Hindlimb muscle (tissue), 1 donor: ENCODE measurements at places on chromosomes 12 and 14. TPM values are rescaled to one million over a fixed set of nuclear protein-coding genes. Genes with fewer than 3 reads are reported as not detected.

DNA sequence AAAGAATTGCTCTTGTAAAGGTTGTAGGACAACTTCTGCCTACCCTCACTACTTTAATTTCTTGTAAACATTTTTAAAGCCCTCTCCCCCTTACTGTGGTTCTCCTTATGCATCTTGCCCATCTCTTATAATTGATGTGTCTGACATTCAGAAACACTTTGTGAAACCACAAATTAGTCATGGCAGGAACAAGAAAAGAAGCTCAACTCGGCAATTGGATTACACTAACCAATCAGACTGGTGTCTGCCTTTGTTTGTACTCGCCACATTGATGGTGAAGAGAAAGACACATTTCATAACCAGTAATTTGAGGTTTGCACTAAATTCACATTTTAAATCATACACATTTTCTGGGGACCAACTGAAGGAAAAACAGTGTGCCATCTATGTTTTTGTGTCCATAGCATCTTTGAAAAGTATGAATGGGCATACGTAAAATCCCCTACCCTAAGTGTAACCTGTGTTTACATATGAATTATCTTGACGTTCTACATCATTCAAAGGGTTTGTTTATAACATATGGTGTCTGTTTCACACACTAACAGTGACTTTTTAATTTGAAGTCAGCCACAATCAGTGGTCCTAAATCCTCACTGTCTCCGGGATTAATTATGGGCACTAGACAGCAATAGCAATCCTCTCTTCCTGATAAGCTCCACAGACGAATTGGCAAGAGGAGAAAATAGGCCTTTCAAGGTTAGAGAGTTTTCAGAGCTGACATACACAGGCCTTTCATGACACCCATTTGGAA, 49.9 kb downstream of the OTX2 start:
- no peak for DNase-seq

The OR4E2 gene
- polyA plus RNA-seq = not detected

DNA sequence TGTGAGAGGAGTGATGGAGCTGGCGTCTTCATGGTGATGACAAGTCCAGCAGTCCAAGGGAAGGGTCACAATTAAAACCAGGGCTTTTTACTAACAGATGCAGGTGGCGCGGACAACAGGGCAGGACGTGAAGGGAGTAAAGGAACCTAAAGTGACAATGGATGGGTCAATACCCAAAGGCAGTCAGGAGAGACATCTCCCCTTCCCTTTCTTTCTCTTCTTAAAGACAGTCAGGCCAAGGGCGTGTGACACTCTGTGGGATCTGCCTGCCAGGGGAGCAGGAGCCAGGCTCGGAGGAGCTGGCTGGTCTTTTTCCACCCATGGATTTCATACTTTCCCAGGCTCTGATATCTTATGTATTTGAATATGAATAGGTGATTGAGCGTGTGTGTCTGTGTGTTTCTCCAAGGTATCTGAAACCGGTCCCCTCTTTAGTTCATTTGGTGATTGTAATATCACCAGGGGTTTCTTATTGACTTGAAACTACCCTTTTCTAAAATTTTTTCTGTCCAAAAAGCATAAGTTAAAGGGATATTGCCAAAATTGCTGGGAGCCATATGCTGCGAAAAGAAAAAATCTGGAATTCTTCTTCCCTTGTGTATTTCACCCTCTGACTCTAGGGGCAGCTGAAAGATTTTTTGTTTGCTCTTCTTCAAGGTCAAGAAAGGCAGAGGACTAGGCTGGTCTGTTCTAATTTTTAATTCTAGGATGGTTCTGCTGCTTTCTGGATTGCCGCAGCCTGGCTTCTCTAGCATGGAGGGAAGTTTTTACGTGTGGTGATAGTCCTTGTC, 61.8 kb downstream of the FBXL14 start:
- DNase-seq = no peak

The KLHDC1 gene
- 6.0 TPM for polyA plus RNA-seq

The MAP3K12 gene
- 18.4 TPM for polyA plus RNA-seq

The GPN3 gene
- 24.3 TPM for polyA plus RNA-seq

DNA sequence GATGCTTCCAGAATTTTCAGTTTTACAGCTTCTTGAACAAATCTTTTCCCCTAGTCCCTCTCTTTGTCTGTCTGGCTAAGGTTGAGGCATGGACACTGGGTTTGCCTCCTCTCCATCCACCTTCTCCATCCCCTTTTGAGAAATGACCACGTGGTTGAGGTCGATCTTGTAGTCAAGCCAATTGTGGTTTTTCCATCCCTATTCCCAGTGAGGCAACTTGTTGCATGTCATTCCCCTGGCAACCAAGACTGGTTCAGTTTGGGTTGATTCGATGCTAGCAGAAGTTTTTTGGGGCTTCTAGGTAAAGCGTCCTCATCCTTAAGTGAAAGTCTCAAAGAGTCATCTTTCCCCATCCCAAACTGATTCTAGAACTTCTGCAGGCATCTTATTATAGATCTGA, 300.8 kb downstream of the APAF1 start:
- no peak for DNase-seq

The KRT85 gene
- not detected for polyA plus RNA-seq

The SDR9C7 gene
- 0.36 TPM for polyA plus RNA-seq

The MEG3 gene
- 6,647 TPM for polyA plus RNA-seq

The OR10AD1 gene
- not detected for polyA plus RNA-seq

- DNase-seq = no peak
These were observed 1961.8 kb upstream of the FLRT2 start for GRCh38 chr14:83568141-83568540.

GRCh38 chr12:21559855-21560569, 33.9 kb downstream of the SPX start:
- DNase-seq = no peak

DNA sequence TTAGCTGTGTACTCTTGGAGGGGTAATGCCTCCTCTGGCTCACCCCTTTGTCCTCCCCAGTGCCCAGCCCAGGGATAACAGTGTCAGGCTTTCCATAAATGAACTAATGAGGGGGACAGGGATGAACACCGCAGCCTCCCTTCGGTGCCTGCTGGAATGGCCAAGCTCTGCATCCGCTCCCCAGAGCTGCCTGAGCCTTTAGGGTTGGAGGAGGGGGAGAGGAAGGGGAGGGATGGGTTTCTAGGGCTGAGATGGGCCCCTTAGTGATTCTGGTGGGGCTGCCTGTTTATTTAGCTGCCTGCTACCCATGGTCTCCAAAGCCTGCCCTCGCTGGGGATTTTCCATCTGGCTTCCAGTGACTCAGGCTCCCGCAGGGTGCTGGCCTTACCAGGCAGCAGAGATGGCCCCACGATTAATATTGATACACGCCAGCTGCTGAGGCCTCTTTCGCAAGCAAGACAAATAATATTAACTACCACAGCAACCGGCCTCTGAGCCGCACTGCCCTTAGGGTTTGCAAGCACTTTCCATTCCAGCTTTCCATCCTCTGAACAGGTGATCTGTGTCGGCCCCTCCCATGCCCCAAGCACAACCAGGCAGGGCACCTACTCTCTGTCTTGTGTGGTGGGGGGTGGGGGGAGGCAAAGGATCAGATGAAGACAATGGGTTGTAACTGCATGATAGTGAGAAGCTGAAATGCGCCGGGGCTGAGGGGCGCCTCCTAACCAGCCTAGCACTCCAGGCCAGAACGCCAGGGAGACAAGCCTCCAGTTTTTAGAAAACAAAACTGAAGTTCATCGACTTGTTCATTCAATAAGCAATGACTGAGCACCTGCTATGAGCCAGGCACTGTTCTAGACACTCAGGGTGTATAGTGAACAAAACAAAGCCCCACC, 56.7 kb downstream of the C14orf132 start:
- no peak for DNase-seq

GRCh38 chr12:109110988-109111495, 5.3 kb upstream of the ACACB start:
- DNase-seq = peak; percentile 91

DNA sequence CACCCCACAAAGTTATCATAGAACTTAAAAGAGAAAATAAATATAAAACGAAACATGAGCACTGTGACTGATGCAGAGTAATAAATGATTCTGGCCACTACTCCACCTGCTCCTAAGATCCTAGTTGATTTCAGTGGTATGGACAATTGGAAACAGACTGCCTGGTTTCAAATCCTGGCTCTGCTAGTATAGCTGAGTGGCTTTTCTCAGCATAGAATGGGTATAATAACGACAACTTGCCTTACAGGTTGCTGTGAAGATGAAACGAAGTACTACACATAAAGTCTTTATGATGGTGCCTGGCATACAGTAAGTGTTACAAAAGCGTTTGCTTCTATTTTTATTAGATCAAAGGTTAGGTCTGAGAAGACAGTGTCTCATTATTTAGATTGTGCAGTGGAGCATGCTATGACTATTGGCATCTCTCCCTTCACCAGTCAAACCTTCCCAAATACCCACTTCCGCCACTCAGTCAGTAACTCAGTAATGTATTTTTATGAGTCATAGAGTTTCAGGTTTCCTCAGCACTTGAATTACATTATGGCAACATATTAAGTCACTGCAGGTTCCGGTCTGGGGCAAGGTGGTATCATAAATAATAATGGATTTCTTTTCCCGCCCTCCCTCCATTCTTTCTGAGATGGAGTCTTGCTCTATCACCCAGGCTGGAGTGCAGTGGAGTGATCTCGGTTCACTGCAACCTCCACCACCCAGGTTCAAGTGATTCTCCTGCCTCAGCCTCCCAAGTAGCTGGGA, 29.7 kb upstream of the NR2C1 start:
- no peak for DNase-seq

- DNase-seq = no peak
These were observed 27.6 kb downstream of the EVL start for GRCh38 chr14:100092832-100093231.

The MYO1H gene
- 0.25 TPM for polyA plus RNA-seq

The CCDC197 gene
- 0.32 TPM for polyA plus RNA-seq

DNA sequence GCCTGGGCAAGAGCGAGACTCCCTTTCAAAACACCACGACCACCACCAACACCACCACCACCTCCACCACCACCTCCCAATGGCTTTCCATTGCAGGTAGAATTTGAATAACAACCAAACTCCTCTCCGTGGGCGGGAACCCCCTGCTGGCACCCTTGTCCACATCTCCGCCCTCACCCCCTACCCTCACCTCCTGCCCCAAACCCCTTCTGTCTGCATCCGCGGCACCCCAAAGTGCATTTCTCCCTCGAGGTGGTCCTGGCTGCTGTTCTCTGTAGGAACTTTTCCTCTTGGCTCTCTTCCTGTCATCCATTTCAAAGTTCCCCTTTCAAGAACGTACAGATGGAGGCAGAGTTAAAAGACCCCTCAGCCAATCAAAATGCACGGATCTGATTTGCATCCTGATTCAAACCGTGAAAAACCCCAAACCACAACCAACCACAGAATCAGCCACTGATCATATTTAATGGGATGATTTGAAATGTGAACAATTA, 3.8 kb downstream of the SDSL start:
- no peak for DNase-seq

- no peak for DNase-seq
These were observed 461.1 kb downstream of the LRIG3 start for GRCh38 chr12:58459191-58459590.

The MFAP5 gene
- polyA plus RNA-seq = 89.8 TPM

GRCh38 chr12:94140556-94140955, 7.8 kb upstream of the PLXNC1 start:
- DNase-seq = no peak

The LYZ gene
- polyA plus RNA-seq = 23.4 TPM

GRCh38 chr12:47591795-47592194, 114.0 kb downstream of the RPAP3 start:
- no peak for DNase-seq

The MUCL1 gene
- not detected for polyA plus RNA-seq

The FOXN4 gene
- polyA plus RNA-seq = 0.12 TPM

DNA sequence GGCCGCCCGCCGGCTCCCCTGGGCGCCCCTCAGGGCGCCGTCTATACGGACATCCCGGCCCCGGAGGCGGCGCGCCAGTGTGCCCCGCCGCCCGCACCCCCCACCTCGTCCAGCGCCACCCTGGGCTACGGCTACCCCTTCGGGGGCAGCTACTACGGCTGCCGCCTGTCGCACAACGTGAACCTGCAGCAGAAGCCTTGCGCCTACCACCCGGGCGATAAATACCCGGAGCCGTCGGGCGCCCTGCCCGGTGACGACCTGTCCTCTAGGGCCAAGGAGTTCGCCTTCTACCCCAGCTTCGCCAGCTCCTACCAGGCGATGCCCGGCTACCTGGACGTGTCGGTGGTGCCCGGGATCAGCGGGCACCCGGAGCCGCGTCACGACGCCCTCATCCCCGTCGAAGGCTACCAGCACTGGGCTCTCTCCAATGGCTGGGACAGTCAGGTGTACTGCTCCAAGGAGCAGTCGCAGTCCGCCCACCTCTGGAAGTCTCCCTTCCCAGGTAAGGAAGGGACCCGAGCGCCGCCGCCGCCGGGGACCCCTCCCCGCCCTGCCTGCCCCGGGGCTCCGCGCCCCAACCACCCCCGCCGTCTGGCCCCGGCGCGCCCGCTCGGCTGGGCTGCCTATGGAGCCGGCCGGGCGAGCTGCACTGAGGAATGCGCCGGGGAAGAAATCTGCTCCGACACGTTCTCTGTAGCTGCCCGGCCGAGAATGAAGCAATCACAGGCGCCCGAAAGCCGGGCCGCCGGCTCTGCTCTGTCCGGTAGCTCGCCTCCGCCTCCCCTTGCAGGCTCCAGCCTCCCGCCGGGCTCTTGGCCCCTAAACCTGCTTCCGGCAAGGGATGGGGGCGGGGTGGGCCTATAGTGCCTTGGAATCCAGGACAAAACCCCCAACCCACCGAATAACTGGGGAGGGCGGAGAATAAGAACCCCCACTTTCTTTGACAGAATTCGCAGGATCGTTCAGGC, 794 bp downstream of the HOXC13 start:
- no peak for DNase-seq

The DNAJC22 gene
- polyA plus RNA-seq = 0.39 TPM

The MDM2 gene
- 40.7 TPM for polyA plus RNA-seq

GRCh38 chr12:122862872-122863701, 27.8 kb downstream of the HIP1R start:
- no peak for DNase-seq

DNA sequence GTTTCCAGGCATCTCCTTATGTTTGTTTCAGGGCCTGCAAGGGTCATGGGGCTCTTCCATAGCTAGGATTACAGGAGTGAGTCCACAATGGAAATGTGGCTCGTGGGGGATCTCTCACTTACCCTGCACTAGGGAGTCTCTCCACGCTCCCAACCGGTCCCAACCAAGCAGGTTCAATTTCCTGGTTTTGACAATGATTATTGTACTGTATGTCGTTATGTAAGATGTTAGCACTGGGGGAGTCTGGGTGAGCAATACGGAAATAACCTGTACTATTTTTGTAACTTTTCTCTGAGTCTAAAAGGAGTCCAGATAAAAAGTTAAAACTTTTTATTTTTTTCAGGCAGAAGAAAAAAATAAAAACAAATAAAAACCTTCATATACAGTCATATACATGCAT, 325.7 kb upstream of the RGS6 start:
- no peak for DNase-seq
